ENCODE measurements at places on chromosomes 3 and 15. TPM values are rescaled to one million over a fixed set of nuclear protein-coding genes. Genes with fewer than 3 reads are reported as not detected.
A peak's percentile ranks its signal among the peaks of the same experiment; 100 is the strongest.

GRCh38 chr3:134326760-134327593, 47.3 kb downstream of the AMOTL2 start:
- peak; percentile 86 for DNase-seq

GRCh38 chr15:80800067-80800466, 20.9 kb downstream of the CEMIP start:
- DNase-seq = no peak

GRCh38 chr3:131711114-131711768, 208.5 kb upstream of the MRPL3 start:
- no peak for DNase-seq

GRCh38 chr15:97522347-97522746, 438.2 kb upstream of the ARRDC4 start:
- DNase-seq = no peak

GRCh38 chr15:91253605-91254004, 153.5 kb downstream of the SV2B start:
- no peak for DNase-seq

GRCh38 chr3:33119891-33120290, 6.1 kb downstream of the CRTAP start:
- no peak for DNase-seq

- no peak for DNase-seq
These were observed at the start of gene NUP210 for GRCh38 chr3:13420045-13420830. NUP210 (minus strand) TSS chr3:13420322; CDS start chr3:13420226, 96 bp downstream.

DNA sequence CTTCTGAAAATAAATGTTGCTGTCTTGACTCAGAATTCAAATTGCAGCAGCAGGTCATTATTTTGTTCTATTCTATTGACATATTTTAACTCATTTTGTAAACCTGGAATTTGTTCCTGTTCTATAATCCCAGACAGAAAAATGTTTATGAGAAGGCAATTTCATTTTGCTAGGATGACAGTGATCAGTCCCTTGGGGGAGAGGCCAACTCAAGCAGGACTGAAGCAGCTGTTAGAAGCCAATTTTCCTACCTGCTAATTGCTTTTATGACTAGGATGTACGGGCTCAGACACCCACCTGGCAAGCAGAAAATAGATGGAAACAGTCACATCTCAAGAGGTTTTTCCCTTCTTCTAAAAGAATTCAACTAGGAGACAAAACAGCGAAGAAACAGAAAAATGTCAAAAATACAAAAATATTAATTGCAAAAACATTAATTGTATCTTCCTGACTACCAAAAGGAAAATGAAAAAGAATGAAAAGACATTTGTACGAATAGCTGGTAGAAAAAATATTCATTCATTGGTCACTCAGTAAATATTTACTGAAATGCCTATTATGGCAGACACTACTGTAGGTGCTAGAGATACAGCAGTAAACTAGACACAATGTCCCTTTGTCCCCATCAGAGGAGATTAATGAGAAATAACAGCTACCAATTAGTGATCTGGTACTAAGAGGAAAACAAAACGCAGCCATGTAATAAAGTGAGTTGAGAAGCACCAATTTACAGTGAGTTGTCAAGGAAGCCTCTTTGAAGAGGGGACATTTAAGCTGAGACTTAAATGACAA, 73.5 kb downstream of the PEAK1 start:
- no peak for DNase-seq

- peak; percentile 60 for DNase-seq
These were observed 37.7 kb downstream of the PLD1 start for GRCh38 chr3:171772427-171773056.

- no peak for DNase-seq
These were observed 247.8 kb downstream of the OTOL1 start for GRCh38 chr3:161744366-161744765.

- DNase-seq = no peak
These were observed 2.0 kb downstream of the NRROS start for GRCh38 chr3:196641333-196642054.

DNA sequence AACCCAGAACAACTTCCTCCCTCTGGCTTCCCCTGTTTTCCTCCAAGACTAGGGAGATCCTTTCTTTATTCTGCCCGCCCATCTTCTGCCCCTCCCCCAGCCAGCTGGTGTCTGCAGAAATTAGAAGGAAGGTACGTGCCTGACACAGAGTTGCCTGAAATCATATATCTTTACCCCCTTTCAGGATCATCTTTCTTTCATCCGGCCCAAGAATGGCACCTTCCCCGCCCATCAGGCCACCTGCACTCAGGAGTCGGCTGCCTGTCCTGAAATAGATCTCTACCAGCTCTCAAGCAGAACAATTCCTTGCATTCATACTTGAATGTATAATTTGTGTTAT, 133.7 kb downstream of the VGLL4 start:
- no peak for DNase-seq

- DNase-seq = no peak
These were observed 54.2 kb upstream of the SPATA12 start for GRCh38 chr3:57006179-57006657.

DNA sequence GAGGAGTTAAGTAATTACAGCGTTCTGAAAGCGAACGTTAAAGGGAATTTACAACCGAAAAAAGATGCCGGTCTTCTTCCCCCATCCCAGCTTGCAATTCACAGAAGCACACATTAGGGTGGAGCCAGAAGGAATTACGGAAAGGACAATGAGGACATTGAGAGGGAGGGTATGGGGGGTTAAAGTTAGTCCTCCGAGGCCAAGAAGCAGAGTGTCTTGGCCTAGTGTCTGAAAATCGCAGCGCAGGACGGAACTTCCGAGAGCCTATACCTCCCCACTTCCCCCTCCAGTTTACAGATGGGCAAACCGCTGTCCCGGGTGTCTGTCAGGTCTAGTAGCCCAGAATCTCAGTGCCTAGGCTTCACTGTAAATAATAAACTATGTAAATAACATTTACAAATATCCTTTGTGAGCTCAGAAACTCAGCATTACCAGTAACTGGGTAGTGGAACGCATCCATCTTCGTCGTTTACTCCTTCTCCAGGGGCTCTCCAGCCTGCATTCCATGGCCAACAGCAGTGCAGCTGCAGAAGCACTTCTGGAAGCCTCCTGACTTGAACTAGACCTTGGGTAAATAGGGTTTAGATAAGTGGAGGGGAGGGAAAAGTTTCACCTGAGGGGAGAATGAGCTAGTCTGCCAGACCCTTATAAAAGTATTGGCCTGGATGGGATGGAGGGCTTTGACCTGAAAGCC, 922 bp downstream of the ADPRH start:
- no peak for DNase-seq

- no peak for DNase-seq
These were observed 91.1 kb downstream of the LINGO1 start for GRCh38 chr15:77541421-77542181.

DNA sequence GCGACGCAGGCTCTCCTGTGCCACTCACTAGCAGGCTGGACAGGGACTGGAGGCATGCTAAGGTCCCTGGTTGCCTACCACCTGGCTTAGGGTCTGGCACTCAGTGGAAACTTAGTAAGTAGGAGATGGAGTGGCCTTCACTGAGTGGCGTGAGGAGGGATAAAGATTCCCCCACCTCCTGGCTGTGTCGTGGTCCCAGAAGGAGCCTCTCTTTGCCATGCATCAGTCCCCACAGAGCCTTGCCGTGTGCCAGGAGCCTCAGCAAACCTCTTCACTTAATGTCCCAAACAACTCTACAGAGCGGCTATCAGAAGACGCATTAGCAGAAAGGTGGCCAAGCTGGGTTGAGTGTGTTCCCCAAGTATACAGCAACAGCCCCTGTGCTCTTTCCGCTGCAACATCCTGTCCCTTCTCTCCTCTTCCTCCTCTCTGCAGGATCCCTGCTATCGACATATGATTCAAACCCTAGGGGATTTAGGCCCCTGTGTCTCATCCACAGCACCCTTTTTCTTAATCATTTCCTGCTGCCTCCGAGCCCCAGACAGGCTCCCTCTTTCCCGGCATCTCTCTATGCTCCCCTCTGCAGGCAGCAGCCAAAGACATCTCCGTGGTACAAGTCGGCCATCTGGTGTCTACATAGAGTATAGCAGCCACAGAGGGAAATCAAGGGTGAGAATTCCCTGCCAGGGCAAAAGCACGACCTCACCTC, 66.7 kb downstream of the SLC6A1 start:
- peak; percentile 57 for DNase-seq

DNA sequence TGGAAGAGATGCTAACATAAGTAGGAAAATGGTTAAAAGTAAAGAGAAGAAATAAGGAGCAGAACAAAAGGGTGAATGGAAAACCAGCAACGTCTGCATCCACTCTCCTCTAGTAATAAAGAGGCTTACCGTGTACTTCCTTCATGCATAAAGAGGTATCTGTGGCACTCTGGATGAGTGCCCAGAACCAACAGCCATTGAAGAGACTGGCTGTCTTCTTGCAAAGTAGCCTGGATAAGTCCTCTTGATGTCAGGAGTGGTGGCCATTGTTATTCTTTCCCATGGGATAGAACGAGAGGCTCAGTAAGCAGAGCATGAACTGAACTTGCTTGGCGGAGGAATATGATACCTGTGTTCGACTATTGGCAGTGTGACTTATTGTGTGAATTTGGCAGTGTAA, 186.2 kb upstream of the RASGRP1 start:
- DNase-seq = no peak

- peak; percentile 8 for DNase-seq
These were observed 191.3 kb upstream of the ZNF385D start for GRCh38 chr3:21942328-21942727.

P2RY1 gene
- total RNA-seq = not detected

RASGRP1 gene
- total RNA-seq = not detected

MORC1 gene
- not detected for total RNA-seq

TLR9 gene
- not detected for total RNA-seq

AGBL1 gene
- total RNA-seq = not detected

TNFSF10 gene
- 3.2 TPM for total RNA-seq

NR1D2 gene
- total RNA-seq = 10.5 TPM

FANCI gene
- total RNA-seq = 17.3 TPM

ERICH6 gene
- not detected for total RNA-seq

CCR8 gene
- total RNA-seq = not detected

C15orf62 gene
- total RNA-seq = not detected

GPR62 gene
- total RNA-seq = not detected

C3orf85 gene
- total RNA-seq = not detected

CACNA2D2 gene
- total RNA-seq = 0.05 TPM

RPN1 gene
- total RNA-seq = 305 TPM

ISLR2 gene
- not detected for total RNA-seq

DCLK3 gene
- total RNA-seq = not detected

Measured in mammary epithelial cell (primary cell).